GM23338 (cell line): ENCODE measurements at places on chromosomes 2 and 18. TPM values are rescaled to one million over a fixed set of nuclear protein-coding genes. Genes with fewer than 3 reads are reported as not detected.

GRCh38 chr18:65721619-65722018, 29.2 kb upstream of the CDH7 start:
- no peaks in the 10 kb centered on the region for H3K27me3 ChIP-seq
- no peak for DNase-seq
- H3K4me3 ChIP-seq = no peak overlapping the region

The RSAD2 gene
- total RNA-seq = 0.10 TPM in 1 of 2 replicates, not detected in the other

The SPATA3 gene
- total RNA-seq = not detected in 2 replicates

DNA sequence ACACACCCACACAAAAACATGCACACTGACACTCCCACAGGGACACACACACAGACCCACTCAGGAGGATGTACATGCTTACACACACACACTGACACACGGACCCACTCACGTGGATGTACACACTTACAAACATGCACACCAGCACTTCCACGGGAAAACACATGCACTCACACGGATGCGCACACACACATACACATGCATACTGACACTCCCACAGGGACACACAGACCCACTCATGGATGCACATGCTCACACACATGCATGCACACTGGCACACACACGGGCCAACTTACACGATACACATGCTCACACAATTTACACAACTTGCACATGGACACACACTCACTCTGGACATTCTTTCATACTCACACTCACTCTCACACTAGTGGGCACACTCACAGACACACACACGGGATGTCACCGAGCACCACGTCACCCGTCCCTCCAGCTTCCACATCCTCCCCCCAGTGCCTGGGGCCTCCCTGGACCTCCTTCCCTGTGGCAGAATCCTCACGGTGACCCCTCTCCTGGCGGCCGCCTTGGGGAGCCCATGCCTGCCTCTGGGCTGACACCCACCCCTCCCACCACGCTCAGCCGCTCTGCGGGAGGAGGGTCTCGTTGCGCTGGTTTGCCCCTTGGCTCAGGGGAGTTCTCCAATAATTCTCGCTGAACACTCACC, 58.5 kb downstream of the TWIST2 start:
- no peak for DNase-seq
- no peak overlapping the region for H3K27ac ChIP-seq
- no peaks in the 10 kb centered on the region for H3K4me1 ChIP-seq

- no peaks in the 10 kb centered on the region for H3K27me3 ChIP-seq
- H3K4me3 ChIP-seq = no peak overlapping the region
- H3K36me3 ChIP-seq = no peaks in the 10 kb centered on the region
- no peak for DNase-seq
- H3K4me1 ChIP-seq = no peaks in the 10 kb centered on the region
Observed at GRCh38 chr2:228599297-228599696, 417.8 kb upstream of the SPHKAP start.

DNA sequence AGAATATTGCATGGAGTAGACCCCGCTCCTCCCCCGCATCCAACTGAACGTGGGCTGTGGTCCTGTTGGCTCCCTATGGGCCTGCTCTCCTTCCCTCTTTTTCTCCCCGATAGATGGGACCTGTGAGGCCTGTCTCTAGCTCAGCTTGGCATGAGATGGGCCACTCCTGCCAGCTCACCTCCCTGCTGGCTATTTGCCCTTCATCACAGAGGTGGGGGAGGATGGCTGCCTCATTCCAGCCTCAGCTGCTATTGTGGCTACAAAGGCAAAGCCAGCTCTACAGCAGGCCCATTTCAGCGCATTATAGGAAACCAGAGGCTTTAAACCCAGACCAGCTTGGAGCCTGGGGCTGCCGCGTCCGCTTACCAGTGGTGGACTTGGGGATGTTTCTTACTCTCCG, 313.9 kb downstream of the GBX2 start:
- H3K27ac ChIP-seq = no peak overlapping the region
- H3K4me1 ChIP-seq = peaks cover 24% of the 10 kb centered on the region
- H3K27me3 ChIP-seq = no peaks in the 10 kb centered on the region
- no peak overlapping the region for H3K4me3 ChIP-seq
- no peaks in the 10 kb centered on the region for H3K36me3 ChIP-seq

DNA sequence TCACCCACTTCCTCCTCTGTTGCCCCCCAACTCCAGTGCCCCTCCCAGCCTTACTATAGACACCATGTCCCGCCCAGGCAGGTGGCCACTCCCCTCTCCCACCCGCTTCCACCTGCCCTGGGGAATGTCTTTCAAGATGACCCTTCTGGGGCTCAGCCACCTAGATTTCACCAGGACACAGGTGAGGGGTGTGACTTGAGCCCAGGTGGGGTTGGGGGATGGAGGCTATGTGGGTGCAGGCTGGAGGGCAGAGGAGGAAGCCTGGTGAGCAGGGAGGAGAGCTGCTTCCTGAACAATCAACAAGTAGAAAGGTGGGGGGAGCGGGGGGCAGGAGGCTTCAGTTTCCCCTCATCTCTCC, 8.7 kb downstream of the ADRA2B start:
- no peak for DNase-seq
- H3K36me3 ChIP-seq = no peaks in the 10 kb centered on the region
- no peak overlapping the region for H3K27ac ChIP-seq
- H3K4me1 ChIP-seq = peaks cover 20% of the 10 kb centered on the region
- no peak overlapping the region for H3K4me3 ChIP-seq

DNA sequence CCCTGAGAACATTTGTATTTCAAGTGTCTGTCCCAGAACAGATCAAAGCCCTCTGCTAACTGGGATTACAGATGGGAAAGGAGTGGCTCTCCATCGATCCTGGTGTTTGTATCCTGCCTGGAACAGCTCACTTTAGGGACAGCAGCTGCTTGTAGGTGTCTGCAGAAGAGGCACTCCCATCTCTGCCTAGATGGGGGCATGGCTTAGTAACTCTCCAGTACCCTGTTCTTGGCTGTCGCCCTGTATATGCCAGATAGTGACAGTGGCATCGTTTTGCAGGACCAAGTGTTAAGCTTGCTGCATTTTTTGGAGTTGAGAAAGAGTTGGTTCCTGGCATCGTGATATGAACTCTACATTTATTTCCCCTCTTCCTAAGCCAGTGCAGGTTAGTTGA, 189.9 kb downstream of the SH3RF3 start:
- H3K4me1 ChIP-seq = no peaks in the 10 kb centered on the region
- DNase-seq = no peak
- H3K36me3 ChIP-seq = no peaks in the 10 kb centered on the region

The ITGAV gene
- total RNA-seq = 50.8 and 56.5 TPM in 2 replicates

The CDK5R2 gene
- total RNA-seq = 0.43 and 0.56 TPM in 2 replicates
